Foreskin melanocyte (primary cell): ENCODE measurements at places on chromosomes 3 and 15.

GRCh38 chr15:96347181-96348111 lies 16.9 kb downstream of the NR2F2 start:
- DNase-seq = no peak

- no peak for DNase-seq
Measured at GRCh38 chr3:8579096-8579495, 65.5 kb downstream of the SSUH2 start.

- no peak for DNase-seq
Measured at GRCh38 chr3:77906102-77906709, 866.3 kb downstream of the ROBO2 start.

DNA sequence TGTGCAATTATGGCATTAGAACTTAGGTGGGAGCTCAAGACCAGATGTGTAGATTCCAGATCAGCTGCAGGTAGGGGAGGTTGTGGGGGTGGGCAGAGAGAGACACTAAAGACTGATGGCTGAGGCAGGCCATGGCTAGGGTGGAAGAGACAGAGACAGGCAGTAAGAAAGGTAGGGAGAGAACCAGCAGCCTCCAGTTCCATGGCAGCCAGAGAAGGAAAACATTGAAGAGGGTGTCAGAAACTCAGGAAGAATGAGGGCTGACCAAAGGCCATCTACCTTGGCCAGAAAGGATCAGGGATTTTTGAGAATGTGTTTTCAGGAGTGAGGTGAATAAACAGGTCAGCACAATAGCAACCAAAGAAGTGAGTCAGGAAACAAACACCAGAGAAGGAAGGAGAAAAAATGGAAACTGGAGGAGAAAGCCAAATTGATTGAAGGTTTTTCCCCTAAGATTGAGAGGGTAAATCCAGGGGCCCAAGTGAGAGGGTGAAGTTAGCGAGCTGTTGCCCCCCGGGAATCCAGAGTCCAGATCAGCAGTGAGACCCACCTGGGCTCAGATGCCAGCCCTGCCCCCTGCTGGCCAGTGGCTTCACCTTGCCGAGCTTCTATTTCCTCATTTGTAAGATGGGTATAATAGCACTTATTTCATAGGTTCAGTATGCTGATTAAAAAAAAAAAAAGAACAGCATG lies 41.0 kb downstream of the ABHD2 start:
- DNase-seq = no peak

DNA sequence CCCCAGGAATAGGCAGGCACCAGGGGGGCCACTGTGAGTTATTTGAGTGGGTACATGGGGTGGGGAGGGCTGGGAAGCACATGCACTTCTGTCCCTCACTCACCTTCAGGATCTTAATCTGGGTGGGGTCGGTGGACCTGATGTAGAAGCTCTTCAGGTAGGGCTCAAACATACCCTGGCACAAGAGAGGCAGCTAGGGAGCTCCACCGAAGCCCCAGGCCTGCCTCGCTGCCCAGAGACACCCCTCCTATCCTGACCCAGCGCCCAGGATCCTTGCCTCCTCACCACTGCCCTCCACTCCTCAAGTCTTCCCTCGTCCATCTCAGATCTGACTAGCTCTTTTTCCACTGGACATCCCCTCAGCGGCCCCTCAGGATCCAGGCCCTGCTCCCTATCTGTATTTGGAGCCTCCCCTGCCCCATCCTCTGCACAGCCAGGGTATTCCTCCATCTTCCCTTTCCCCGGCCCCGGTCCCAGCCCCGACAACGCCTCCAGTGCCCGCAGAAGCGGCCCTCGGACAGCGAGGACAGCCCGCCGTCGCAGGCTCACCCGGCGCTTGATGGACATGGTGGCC lies 30.0 kb downstream of the AP3B2 start:
- no peak for DNase-seq

DNA sequence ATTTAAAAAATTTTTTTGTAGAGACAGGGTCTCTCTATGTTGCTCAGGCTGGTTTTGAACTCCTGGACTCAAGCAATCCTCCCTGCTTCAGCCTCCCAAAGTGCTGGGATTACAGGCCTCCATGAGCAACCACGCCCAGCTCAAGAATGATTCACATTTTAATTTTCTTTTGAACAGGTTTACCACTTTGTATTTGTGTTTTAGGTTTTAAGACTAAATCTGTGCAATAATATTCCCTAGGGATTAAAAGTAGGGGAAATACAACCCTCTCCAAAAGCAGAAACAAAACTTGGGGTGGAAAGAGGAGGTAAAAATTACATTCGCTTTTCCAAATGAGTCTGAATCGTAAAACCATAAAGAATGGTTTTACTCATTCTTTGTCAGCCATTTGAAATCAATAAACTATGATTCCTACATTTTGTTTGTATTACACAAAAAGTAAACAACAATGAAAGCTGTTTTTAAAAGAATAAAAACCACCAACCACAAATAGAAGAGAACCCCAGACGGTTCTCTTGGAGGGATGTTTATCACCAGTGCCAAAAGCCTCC lies 37.8 kb downstream of the SLC24A1 start:
- no peak for DNase-seq

DNA sequence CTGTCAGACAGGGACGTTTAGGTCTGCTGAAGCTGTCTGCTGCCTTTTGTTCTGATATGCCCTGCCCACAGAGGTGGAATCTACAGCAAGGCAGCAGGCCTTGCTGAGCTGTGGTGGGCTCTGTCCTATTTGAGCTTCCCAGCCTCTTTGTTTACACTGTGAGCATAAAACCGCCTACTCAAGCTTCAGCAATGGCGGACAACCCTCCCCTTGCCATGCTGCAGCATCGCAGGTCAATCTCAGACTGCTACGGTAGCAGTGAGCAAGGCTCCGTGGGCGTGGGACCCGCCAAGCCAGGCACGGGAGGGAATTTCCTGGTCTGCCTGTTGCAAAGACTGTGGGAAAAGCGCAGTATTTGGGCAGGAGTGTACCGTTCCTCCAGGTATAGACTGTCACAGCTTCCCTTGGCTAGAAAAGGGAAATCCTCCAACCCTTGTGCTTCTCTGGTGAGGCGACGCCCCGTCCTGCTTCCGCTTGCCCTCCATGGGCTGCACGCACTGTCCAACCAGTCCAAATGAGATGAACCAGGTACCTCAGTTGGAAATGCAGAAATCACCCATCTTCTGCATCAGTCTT lies 71.4 kb downstream of the SPSB4 start:
- DNase-seq = no peak

- no peak for DNase-seq
Measured at GRCh38 chr15:85780225-85780985, 14.3 kb downstream of the KLHL25 start.
